ENCODE measurements at places on chromosomes 6 and 20.

DNA sequence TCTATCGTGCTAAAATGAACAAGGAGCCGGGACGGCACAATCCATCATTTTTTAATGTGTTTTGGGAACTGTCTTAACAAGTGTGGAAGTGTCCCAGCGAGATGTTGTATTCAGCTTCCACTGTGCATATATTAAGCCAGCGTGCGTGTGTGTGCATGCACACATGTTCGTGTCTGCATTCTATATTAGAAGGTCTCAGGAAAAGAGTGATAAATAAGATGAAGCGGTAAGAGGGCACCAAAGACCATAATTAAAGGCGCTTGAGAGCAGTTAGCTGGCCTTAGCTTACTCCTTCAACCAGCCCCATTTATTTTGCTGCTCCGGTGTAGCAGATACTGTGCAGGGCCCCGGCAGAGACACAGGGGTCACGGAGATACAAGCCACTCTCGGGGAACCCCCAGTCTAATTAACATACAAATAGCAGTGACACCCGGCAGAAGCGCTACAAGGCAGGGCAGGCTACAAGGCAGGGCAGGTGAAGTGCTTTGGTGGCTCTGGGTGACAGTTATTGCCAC is 206.5 kb upstream of the RREB1 start:
- no peak for DNase-seq

GRCh38 chr6:25930532-25931410 is at the start of gene SLC17A2:
Gene SLC17A2 (minus strand): TSS chr6:25930691. CDS start chr6:25925796, 4,895 bp downstream.
- no peak for DNase-seq

DNA sequence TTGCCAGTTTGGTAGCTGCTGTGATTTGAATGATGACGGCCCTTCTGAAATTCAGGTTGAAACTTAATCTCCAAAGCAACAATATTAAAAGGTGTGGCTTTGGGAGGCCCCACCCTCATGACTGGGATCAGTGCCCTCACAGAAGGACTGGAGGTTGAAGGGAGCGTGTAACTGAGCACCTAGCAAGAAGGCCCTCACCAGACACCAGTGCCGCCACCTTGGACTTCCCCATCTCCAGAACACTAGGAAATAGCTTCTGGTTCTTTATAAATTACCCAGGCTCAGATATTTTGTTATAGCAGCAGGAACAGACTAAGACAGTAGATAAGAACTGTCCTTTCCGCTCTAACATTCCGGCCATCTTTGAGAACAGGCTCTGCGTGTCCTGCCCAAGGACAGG is 243.1 kb downstream of the DLL1 start:
- no peak for DNase-seq

GRCh38 chr6:113629975-113630737 is 227.0 kb upstream of the MARCKS start:
- DNase-seq, result no peak

DNA sequence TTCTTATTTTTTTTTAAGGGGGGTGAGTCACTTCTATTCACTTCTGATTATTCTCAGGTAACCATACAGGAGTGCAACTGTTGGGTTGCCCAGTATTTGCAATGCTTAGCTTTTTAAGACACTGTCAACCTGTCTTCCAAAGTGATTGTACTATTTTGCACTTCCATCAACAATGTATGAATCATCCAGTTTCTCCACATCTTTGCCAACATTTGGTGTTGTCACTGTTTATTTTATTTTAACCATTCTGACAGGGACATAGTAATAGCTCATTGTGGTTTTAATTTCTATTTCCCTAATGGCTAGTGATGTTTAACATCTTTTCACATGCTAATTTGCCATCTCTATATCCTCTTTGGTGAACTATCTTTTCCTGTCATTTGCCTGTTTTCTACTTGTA is 1.4 kb upstream of the SLC13A3 start:
- DNase-seq, result no peak

- DNase-seq, result no peak
Measured at GRCh38 chr6:157614026-157614568, 208.9 kb upstream of the SNX9 start.

GRCh38 chr6:123745895-123746294 is 57.8 kb upstream of the NKAIN2 start:
- DNase-seq, result no peak

DNA sequence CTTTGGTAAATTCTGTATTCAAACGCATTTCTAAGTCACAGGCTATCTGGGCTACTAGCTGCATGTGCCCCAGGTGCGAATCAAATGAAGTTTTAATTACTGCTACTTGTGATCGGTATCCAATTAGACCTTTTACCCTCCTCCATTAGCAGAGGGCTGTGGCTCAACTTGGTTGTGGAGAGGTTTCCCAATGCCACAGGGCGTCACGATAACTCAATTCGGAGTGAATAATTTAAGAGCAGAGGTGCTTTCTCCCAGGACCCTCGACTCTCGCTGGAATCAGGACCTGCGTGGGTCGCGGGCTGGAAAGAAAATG is 640 bp downstream of the SAYSD1 start:
- peak; percentile 44 for DNase-seq

DNA sequence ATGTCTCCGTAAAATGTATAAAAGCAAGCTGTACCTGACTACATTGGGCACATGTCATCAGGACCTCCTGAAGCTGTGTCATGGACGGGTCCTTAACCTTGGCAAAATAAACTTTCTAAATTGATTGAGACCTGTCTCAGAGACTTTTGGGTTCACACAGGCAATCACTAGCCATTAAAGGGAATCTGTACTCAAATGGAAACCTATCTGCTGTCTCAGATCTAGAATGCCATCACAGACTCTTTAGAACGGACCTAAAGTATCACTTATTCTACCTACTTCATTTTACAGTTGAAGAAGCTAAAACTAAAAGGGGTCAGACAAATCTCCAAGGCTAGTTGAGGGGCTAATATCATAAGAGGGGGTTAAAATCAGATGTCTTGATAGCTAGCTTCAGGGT is 11.1 kb downstream of the SAMD3 start:
- no peak for DNase-seq

DNA sequence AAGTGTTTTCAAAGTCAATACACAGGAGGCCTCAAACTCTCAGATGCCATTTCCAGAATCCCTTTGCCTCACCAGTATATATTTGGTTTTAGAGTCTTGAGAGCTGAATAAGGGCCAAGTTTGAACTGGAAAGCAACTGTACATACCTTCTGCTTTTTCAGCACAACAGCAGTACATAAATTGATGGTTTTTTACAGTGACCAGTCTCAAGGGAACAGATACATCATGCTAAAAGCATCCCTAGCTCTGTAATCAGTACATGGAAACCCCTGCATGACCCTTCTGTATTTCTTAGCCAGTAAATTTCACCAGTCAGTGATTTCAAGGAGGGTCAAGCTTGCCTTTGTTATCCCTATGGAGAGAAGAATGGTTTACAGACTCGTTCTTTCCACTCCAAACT is 40.6 kb upstream of the ECHDC1 start:
- DNase-seq, result no peak

Measured in NCI-H1694 treated with DMSO at 0.1 percent for 48 hours (cell line).